Metanephros (tissue), 2 donors: ENCODE measurements at places on chromosomes 16 and 17. TPM values are rescaled to one million over a fixed set of nuclear protein-coding genes. Genes with fewer than 3 reads are reported as not detected.

Gene HOXB13
- total RNA-seq = not detected

Gene C17orf78
- total RNA-seq = not detected

Gene RNU2-1
- total RNA-seq = not detected

Gene ITGAD
- 0.18 TPM for total RNA-seq

Gene CMTM2
- 0.93 TPM for total RNA-seq

Gene TK1
- total RNA-seq = 23.9 TPM

Gene ALOX15
- total RNA-seq = 0.58 TPM

Gene NAGS
- 8.9 TPM for total RNA-seq

Gene MYO15A
- 2.2 TPM for total RNA-seq

Gene NQO1
- total RNA-seq = 16.5 TPM

Gene MT1H
- 18.5 TPM for total RNA-seq

Gene ZNF785
- total RNA-seq = 20.3 TPM

Gene KRTAP9-4
- total RNA-seq = not detected

Gene TMEM114
- total RNA-seq = not detected

Gene TNFRSF17
- total RNA-seq = not detected

Gene RBFOX1
- total RNA-seq = 9.0 TPM

Gene CTRL
- total RNA-seq = 0.18 TPM
